ENCODE measurements at places on chromosomes 5 and 9. TPM values are rescaled to one million over a fixed set of nuclear protein-coding genes. Genes with fewer than 3 reads are reported as not detected.

The NME5 gene
- total RNA-seq = 0.82 TPM

The ARL14EPL gene
- total RNA-seq = not detected

The KIAA1958 gene
- total RNA-seq = 15.1 TPM

The SPINK6 gene
- total RNA-seq = not detected

The IFNK gene
- total RNA-seq = not detected

Measured in endothelial cell (in vitro differentiated cells).